Small intestine (tissue), 16 donors: ENCODE measurements at places on chromosomes 16 and 17. TPM values are rescaled to one million over a fixed set of nuclear protein-coding genes. Genes with fewer than 3 reads are reported as not detected.

INO80E gene
- 80.4 TPM for polyA plus RNA-seq

TP53TG3F gene
- polyA plus RNA-seq: not detected

SLC2A4 gene
- 1.9 TPM for polyA plus RNA-seq

CLEC3A gene
- not detected for polyA plus RNA-seq

SNX20 gene
- polyA plus RNA-seq: 3.0 TPM

SALL1 gene
- 0.39 TPM for polyA plus RNA-seq

FOXJ1 gene
- polyA plus RNA-seq: 0.84 TPM

ZACN gene
- polyA plus RNA-seq: 21.6 TPM

EXOC3L1 gene
- polyA plus RNA-seq: 4.9 TPM

NTN1 gene
- polyA plus RNA-seq: 4.2 TPM

- DNase-seq: no peak
- H3K36me3 ChIP-seq: peaks cover 3% of the 10 kb centered on the region
- no peak overlapping the region for H3K4me3 ChIP-seq
- no peaks in the 10 kb centered on the region for H3K27me3 ChIP-seq
- H3K27ac ChIP-seq: no peak overlapping the region
Observed at GRCh38 chr16:71669926-71670536, 44.0 kb downstream of the MARVELD3 start.

DNA sequence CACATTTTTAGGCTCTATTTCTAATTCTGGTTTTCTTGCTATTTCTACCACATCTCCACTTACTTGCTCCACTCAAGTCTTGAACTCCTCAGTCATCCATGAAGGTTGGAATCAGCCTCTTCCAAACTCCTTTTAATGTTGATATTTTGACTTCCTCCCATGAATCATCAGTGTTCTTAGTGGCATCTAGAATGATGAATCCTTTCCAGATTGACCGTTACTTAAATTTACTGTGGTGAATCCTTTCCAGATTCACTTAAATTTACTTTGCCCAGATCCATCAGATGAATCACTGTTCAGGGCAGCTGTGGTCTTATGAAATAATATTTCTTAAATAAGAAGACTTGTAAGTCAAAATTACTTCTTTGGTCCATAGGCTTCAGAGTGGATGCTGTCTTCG, 32.4 kb downstream of the CLTC start:
- peaks cover 27% of the 10 kb centered on the region for H3K36me3 ChIP-seq
- DNase-seq: no peak
- no peaks in the 10 kb centered on the region for H3K27me3 ChIP-seq
- no peak overlapping the region for H3K27ac ChIP-seq
- no peaks in the 10 kb centered on the region for H3K4me1 ChIP-seq
- H3K4me3 ChIP-seq: no peak overlapping the region

DNA sequence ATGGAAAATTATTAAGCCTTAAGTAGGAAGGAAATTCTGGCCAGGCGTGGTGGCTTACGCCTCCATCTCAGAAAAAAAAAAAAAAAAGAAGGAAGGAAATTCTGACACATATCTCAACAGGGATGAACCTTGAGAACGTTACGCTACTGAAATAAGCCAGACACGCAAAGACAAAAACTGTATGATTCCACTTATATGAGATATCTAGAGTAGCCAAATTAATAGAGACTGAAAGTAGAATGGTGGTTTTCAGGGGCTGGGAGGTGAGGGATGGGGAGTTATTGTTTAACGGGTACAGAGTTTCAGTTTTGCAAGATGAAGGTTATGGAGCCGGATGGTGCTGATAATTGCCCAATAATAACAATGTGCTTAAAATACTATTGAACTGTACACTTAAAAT, 16.2 kb upstream of the HNF1B start:
- no peak overlapping the region for H3K4me3 ChIP-seq
- H3K27ac ChIP-seq: no peak overlapping the region
- no peak for DNase-seq
- H3K27me3 ChIP-seq: no peaks in the 10 kb centered on the region

DNA sequence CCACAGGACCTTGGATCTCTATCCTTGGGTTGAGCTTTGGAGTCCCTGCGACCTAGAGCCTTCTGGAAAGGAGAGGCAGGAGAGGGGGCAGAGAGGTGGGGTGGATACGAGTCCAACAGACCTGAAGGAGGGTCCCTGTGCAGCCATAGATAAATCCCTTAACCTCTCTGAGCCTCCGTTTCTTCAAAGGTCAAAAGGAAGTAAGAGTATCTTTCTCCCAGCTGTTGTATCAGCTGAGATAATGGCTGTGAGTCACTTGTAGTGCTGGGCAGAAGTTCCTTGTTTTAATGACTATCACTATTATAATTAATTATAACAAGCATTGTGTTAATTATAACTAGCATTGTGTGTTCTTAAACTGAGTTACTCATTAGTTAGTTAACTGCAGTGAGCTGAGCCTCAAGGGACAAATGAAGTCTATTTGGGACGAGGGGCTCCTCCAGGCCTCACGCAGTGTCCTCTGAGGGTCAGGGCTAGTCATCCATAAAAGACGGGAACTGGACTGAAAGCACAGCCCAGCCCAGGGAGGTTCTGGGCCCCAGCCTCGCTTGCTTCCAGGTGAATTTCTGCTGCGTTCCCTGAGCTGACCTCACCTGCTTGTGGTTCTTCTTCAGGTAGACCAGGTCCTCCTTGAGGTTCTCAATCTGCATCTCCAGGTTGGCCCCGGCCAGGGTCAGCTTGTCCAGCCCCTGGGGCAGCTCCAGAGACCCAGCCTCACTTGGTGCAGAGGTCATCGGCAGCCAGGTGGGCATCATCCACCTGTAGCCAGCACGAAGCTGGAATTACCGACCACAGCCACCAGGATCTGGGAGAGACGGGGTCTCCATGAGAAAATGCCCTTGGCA, 5.7 kb upstream of the KRT17 start:
- H3K27me3 ChIP-seq: no peaks in the 10 kb centered on the region
- no peaks in the 10 kb centered on the region for H3K36me3 ChIP-seq
- H3K27ac ChIP-seq: peak overlapping the region; percentile 47
- no peak overlapping the region for H3K4me3 ChIP-seq

GRCh38 chr17:45221081-45222013, at the start of gene FMNL1:
Gene FMNL1, plus strand, starts transcription at chr17:45221885. Its CDS starts 240 bp downstream, at chr17:45222125.
- peak within 1 kb of the TSS; percentile 29 for H3K4me3 ChIP-seq
- H3K27ac ChIP-seq: peak within 1 kb of the TSS; percentile 90
- no peaks in the 10 kb centered on the region for H3K27me3 ChIP-seq
- no peaks in the 10 kb centered on the region for H3K4me1 ChIP-seq
- DNase-seq: no peak

DNA sequence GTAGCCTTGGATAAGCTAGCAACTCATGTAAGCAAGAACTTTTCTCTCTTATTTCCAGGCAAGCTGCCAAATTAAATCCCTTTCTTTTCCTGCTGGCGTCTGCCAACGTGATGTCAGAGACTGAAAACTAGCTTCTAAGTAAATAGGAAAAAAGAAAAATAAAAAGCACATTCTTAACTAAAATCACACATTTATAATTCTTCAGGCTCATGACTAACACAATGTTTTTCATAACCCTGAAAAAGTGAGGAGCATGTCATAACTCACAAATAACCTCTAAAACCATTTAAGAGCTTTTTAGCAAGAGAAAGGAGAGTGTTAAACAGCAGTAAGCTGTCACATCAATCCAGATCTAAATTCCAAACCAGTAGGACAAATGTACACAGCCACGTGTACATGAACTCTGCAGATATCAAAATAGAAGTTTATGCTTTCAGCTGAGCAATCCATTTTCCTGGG, 110.0 kb downstream of the N4BP1 start:
- H3K4me1 ChIP-seq: peaks cover 3% of the 10 kb centered on the region
- peak; percentile 25 for DNase-seq
- H3K36me3 ChIP-seq: no peaks in the 10 kb centered on the region
- no peak overlapping the region for H3K4me3 ChIP-seq
- H3K27ac ChIP-seq: peak overlapping the region; percentile 8

DNA sequence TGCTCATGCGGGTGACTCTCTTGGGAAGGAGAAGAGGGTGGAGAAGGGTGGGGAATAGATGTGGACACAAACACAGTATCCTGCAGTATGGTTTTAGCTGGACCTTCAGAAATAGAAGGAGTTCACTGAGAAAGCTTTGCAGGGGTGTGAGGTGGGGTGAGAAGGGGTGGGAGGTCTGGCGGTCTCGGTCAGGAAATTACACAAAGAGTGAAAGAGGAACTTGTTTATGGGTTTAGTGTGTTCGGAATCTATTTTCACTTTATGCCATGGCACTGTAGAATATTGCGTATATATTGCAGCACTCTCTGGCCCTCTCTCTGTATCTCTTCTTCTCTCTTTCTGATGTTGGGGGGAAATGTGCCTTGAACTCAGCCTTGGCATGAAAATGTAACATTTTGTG, 148.2 kb upstream of the GOT2 start:
- no peak overlapping the region for H3K4me3 ChIP-seq
- H3K27me3 ChIP-seq: no peaks in the 10 kb centered on the region
- no peak overlapping the region for H3K27ac ChIP-seq

DNA sequence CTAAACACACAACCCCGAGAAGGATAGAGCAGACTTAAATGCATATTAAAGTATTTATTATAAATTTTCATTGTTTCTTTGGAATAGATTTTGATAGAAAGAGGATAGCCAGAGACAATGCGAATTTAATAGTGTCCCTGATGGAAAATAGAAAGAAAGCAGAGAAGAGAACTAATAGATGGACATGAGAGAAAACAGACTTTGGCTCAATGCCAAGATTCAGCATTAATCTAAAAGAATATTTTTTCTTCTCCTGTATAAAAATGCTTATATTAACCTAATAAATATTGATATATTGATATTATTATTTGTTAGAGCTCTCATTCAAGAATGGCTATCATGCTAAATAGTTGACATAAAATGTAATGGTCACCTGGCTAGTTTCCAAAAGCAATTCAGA, 173.4 kb downstream of the KIF2B start:
- H3K27me3 ChIP-seq: no peaks in the 10 kb centered on the region
- no peak for DNase-seq
- no peak overlapping the region for H3K27ac ChIP-seq
- no peaks in the 10 kb centered on the region for H3K4me1 ChIP-seq
- H3K36me3 ChIP-seq: no peaks in the 10 kb centered on the region

- H3K4me1 ChIP-seq: no peaks in the 10 kb centered on the region
- H3K27ac ChIP-seq: no peak overlapping the region
- no peaks in the 10 kb centered on the region for H3K27me3 ChIP-seq
- DNase-seq: no peak
Observed at GRCh38 chr17:11900041-11900476, 97.2 kb downstream of the ZNF18 start.

GRCh38 chr16:7351610-7352510, 19.2 kb downstream of the RBFOX1 start:
- H3K4me3 ChIP-seq: no peak overlapping the region
- H3K4me1 ChIP-seq: no peaks in the 10 kb centered on the region
- no peak for DNase-seq
- H3K27me3 ChIP-seq: no peaks in the 10 kb centered on the region

- H3K4me3 ChIP-seq: no peak overlapping the region
- peak; percentile 1 for DNase-seq
- H3K36me3 ChIP-seq: no peaks in the 10 kb centered on the region
Observed at GRCh38 chr17:53571342-53571741, 251.4 kb upstream of the KIF2B start.

DNA sequence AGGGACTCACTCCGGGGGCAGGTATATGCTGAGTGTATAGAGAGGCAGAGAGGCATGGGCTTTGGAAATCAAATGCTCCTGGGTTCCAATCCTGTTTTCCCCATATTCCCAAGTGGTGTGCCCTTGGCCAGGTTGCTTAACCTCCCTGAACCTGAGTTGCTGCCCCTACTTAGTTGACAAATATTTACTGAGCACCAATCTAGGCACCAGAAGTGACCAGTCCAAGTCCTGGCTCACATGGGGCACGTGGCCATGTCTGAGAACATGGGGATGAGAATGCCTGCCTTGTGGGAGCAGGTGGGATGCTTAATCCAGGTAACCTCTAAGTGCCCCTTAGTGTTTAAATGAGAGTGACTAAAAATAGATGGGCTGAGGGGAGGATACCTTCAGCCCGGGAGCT, 4.2 kb downstream of the SOCS3 start:
- H3K36me3 ChIP-seq: no peaks in the 10 kb centered on the region
- no peak for DNase-seq
- H3K27me3 ChIP-seq: peaks cover 34% of the 10 kb centered on the region

DNA sequence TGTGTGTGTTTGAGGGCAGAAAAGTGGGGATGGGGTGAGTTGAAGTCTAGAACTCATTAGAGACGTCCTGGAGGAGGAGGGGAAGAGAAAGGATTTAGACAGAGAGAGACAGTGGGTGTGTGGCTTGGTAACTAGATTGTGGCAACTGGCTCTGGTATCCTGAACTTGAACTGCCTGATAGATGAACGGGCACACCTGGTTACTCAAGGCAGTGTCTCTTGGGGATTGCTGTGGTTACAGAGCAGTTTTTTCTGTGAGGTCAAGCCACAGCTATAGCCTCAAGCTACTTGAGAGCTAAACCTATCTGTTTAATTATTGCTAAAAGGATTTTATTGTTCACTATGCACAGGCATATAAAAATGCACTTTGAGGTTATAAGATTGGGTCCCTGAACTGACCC, 29.8 kb upstream of the MYH2 start:
- no peaks in the 10 kb centered on the region for H3K27me3 ChIP-seq
- H3K4me3 ChIP-seq: no peak overlapping the region
- no peaks in the 10 kb centered on the region for H3K4me1 ChIP-seq
- DNase-seq: no peak
- no peak overlapping the region for H3K27ac ChIP-seq
- H3K36me3 ChIP-seq: no peaks in the 10 kb centered on the region

- no peak overlapping the region for H3K27ac ChIP-seq
- no peaks in the 10 kb centered on the region for H3K36me3 ChIP-seq
- no peaks in the 10 kb centered on the region for H3K27me3 ChIP-seq
Observed at GRCh38 chr17:7043182-7043496, 753 bp downstream of the SLC16A11 start.

DNA sequence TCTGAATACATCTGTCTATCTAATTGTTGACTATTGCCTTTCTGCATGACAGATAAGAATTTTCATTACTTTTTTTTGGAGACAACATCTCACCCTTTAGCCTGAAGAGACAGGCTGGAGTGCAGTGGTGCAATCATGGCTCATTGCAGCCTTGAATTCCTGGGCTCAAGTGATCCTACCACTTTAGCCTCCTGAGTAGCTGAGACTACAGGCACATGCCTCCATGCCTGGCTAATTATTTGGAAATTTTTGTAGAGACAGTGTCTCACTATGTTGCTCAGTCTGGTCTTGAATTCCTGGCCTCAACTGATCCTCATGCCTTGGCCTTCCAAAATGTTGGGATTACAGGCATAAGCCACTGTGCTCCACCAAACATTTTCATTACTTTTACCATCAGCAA, 99.8 kb upstream of the ELAC2 start:
- no peak for DNase-seq
- no peaks in the 10 kb centered on the region for H3K4me1 ChIP-seq
- H3K27ac ChIP-seq: no peak overlapping the region
- H3K4me3 ChIP-seq: no peak overlapping the region
- H3K27me3 ChIP-seq: no peaks in the 10 kb centered on the region

DNA sequence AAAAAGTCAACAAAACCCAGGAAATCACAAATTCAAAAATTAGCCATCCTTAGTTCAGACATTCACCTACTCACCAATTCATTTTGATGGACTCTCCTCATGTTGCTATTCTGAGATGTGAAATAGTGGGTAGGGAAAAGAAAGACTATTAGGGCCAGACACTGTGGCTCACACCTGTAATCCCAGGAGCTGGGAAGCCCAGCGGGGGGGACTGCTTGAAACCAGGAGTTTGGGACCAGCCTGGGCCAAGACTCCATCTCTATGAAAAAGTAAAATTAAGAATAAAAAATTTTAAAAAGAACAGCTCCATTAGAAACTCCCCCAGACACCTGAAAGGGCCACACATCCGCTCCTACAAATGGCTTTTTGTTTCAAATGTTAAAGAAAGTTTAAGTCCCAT, 21.4 kb downstream of the UBE2O start:
- no peak for DNase-seq
- H3K4me1 ChIP-seq: no peaks in the 10 kb centered on the region
- peaks cover 10% of the 10 kb centered on the region for H3K36me3 ChIP-seq
- H3K27me3 ChIP-seq: no peaks in the 10 kb centered on the region
